BJ (cell line): ENCODE measurements at places on chromosomes 12 and 14.
A peak's percentile ranks its signal among the peaks of the same experiment; 100 is the strongest.

- no peak for DNase-seq
Measured at GRCh38 chr12:105783983-105784947, 354.5 kb downstream of the NUAK1 start.

GRCh38 chr14:93725002-93725582 lies 63.2 kb downstream of the PRIMA1 start:
- no peak for DNase-seq

DNA sequence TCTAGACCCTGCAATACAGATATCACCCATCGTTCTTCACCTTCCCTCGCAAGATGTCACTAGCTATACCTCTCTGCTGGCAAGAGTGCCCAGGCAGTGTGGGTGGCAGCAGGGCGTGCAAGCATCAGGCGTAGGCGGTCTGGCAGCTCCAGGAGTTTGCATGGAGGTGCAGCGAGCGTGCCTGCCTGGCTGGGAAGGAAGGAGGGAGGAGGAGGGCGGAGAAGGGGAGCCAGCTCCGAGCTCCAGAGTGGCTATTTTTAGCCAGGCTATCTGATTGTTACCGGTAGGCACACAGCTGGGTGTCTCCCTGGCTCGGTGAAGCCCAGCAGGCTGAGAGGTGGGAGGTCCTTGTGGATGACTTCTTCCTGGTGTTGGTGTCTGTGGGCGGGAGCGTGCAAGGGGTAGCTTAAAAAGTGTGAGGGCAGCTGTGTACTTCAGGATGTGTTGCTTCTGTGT lies 6.2 kb downstream of the FOXJ2 start:
- DNase-seq, result no peak

- no peak for DNase-seq
Measured at GRCh38 chr12:10190558-10191388, 11.9 kb downstream of the TMEM52B start.

DNA sequence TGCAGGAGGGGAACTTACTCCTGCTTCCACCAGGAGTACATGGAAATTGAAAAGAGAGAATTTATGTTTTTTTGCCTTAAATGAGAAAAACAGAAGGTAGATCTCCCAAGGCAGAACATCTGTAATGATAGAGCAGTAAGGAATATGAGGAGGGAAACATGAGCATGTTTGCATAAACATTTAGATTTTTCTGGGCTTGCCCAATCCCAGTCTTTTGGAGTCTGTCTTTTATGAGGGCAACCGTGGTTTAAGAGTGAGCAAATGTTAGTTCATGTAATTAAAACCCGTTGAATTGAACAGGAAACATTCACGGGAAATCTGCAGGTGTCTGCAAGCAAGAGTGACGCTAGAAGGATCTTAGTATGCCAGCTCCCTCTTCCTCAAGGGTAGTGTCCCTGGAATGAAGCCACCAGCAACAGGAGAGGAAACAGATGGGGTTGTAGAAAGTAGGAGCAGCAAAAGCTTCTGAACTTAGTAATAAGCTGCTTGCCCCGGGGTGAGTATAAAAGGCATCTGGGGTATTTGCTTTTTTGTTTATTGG lies 79.3 kb downstream of the ARF6 start:
- peak; percentile 68 for DNase-seq

DNA sequence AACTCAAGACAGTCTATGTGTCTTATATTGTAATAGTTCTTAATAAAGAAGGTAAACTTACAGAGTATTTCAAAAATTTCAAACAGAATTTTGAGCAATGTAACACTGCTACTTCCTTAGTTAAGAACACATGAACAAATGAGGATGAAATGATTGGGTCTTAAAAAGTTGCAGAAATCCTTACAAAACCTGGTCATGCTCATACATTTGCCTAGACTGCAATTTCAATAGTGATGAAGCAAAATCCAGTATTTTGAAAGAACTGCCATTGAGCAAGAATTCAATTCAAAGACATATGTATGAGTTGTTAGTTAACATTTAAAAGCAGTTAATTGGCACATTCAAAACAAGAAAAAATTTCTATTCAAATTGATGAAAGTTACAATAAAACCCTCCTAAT lies 17.8 kb upstream of the HIF1A start:
- no peak for DNase-seq

DNA sequence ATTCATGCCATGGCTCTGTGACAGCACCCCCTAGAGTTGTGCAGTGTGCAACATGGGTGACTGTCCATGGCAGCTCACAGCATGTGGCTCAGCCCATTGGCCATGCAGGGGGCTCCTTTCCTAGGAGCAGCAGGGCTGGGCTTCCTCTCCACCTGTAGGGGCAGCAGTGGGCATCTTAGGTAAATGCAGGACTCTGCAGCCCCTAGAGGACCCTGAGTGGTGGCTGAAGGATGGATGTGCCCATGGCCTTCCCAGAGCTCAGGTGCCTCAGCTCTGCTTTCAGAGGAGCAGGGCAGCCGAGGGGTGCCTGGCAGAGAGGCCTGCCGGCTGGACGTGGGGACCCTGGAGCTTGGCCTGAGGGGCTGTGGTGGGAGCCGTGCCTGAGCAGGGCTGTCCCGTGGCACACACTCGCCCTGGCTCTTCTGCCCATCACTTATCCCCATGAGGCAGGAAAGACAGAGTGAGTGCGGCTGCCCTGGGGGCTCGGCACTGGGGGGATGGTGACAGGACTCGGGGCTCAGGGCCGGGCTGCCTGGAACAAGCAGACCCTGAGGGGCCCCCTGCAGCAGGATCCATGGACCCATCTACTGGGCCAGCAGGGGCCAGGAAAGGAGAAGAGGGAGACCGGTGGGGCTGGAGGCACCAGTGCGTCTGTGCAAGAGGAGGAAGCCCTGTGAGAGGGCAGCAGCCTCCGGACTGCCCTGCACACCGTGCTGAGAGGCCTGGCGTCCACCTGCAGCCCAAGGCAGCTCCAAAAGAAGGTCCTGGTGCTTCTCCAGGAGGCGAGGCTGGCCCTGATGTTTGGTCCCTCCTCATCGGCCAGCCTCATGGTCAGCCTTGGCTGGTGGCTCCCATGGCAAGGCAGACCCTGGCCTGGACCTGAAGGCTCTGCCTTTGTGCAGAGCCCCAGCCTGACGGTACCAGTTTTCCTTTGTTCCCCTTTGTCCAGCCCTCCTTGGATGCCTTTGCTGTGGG lies 7.6 kb downstream of the ADSS1 start:
- no peak for DNase-seq

DNA sequence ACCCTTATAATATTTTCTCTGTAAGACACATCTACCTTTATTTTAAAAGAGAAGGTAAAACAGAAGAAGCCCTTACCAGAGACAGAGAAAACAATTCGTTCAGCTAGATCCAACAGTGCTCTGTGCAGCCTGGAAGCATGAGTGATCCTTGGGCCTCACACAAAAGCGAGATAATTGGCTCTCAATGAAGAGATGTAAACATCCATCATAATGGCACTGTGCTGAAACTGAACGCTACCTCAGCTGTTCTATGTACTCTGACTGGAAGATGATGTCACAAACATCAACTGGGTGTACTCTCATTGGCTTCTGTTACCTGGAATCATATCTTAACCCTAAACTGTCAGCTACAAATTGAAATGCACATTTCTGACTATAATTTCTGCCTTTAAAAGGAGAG lies at the start of gene MGAT4C:
Gene MGAT4C (minus strand): TSS at position 229 of the 400 bp plus-strand sequence.
- DNase-seq, result no peak

DNA sequence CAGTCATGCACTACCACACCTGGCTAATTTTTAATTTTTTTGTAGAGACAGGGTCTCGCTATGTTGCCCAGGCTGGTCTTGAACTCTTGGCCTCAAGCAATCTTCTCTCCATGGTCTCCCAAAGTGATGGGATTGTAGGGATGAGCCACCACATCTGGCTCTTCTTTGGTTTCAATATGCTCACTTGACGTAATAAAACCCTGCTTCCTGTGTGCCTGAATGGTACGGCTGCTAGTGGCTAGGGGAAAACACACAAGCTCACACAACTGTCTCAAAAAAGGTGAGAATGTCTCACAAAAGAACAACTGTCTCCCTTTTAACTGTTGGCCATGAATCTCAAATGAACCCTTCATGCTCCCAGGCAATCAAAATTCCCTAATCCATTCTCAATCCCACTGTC lies 15.0 kb downstream of the C1S start:
- DNase-seq, result no peak

GRCh38 chr12:2256453-2256852 lies 203.7 kb downstream of the CACNA1C start:
- DNase-seq, result no peak

GRCh38 chr12:19388131-19388549 lies 51.2 kb upstream of the AEBP2 start:
- DNase-seq, result no peak

- DNase-seq, result no peak
Measured at GRCh38 chr12:52151153-52151836, 40.5 kb downstream of the KRT80 start.

DNA sequence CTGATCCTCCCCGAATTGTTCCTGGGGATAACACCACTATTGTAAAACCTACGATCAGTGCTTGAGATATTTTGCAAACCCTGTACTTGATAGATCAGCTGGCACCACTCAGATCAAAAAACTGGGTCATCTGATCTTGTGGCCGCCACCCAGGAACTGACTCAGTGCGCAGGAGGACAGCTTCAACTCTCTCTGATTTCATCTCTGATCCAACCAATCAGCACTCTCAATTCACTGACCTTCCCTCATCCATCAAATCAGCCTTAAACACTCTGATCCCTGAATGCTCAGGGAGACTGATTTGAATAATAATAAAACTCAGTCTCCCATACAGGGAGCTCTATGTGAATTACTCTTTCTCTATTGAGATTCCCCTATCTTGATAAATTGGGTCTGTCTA lies 4.2 kb upstream of the XPOT start:
- DNase-seq, result no peak

- no peak for DNase-seq
Measured at GRCh38 chr14:44783901-44784300, 177.8 kb downstream of the KLHL28 start.
